ENCODE measurements at places on chromosomes 5 and 9.
A peak's percentile ranks its signal among the peaks of the same experiment; 100 is the strongest.

GRCh38 chr9:34179213-34180136, 632 bp downstream of the UBAP1 start:
- no peak for DNase-seq

GRCh38 chr9:107984956-107985355, 495.4 kb upstream of the KLF4 start:
- DNase-seq, result no peak

GRCh38 chr9:134177624-134178393, 13.4 kb upstream of the RNU6ATAC start:
- DNase-seq, result no peak

DNA sequence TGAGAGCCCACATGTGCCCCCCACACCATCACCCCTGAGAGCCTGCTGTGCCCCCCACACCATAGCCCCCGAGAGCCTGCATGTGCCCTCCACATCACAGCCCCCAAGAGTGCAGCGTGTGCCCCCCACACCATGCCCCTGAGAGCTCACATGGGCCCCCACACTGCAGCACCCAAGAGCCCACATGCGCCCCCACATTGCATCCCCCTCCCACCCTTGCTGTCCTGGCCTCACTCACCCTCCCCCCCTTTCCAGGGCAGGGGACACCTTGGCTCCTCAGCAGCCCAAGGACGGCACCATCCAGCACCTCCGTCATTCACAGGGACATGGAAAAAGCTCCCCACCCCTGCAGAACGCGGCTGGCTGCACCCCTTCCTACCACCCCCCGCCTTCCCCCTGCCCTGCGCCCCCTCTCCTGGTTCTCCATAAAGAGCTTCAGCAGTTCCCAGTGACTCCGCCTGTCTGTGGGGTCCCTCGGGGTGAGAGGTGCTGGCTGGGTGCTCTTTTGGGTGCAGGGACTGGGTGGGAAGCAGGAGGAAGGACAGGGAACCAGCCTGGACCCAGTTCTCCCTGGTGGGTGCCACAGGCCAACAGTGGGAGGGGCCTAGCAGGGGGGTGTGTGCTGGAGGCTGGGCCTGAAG, 5.0 kb downstream of the LCN1 start:
- DNase-seq, result no peak

DNA sequence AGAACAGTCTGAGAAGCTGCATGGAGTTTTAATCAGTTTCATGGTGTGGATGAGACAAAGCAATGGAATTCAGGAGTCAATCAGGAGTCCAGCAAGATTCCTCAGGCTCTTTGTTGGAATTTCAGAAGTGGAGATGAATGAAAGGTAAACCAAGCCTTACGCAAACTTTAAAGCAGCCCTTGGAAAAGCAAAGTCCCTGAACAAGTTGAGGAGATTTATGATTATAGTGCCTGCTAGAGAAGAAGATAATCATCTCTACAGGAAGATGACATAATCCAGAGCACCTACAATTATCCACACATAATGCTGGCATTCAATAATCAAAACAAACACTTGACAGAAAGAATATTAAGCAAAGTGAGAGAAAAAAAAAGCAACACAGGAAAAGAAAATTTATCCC, 1380.1 kb upstream of the NUDT12 start:
- DNase-seq, result no peak

GRCh38 chr5:113119246-113119924, 142.8 kb downstream of the DCP2 start:
- DNase-seq, result no peak

DNA sequence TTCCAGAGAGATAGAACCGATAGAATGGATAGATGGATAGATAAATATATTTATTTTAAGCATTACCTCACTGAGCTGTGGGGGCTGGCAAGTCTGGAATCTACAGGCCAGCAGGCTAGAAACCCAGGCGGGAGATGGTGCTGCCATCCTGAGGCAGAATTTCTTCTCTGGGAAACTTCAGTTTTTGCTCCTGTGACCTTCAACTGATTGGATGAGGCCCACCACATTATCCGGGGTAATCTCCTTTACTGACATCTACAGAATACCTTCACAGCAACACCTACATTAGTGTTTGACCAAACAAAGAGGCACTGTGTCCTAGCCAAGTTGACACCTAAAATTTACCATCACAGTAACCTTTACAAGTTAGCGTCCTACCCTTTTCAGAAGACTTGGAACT, 29.2 kb upstream of the TENT4A start:
- no peak for DNase-seq

DNA sequence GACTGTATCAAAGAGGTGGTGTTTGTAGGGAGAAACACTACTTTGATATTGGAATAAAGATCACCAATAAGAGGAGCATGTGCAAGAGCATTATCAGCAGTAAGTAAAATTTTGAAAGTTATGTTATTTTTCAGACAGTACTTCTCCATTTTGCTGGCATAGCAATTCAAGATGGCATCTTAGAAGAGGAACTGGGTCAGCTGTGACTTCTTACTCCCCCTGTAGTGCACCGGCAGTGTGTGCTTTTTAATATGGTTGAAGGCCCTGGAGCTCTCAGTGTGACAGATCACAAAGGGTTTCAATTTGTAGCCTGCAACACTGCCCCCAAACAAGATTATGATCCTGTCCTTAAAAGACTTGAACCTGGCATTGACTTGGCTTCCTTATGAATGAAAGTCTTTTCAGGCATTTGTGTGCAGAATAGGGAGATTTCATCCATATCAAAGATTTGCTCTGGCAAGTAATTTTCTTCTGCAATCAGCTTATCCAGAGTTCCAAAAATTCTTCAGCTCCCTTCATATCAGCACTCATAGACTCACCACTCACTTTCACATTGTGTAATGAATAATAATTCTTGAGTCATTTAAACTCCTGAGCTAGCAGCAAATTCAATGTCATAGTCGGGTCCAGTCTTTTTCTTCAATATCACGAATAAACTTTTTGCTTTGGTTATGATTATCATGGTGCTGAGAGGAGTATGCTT, 105.7 kb upstream of the MAMDC2 start:
- no peak for DNase-seq

GRCh38 chr9:17839776-17840175, 260.9 kb downstream of the SH3GL2 start:
- no peak for DNase-seq

GRCh38 chr5:41214182-41214581, 850 bp upstream of the C6 start:
- DNase-seq, result no peak

- DNase-seq, result peak; percentile 64
Measured at GRCh38 chr9:16341177-16341576, 529.3 kb downstream of the BNC2 start.

- DNase-seq, result no peak
Measured at GRCh38 chr5:141761-142160, 49.5 kb upstream of the LRRC14B start.

DNA sequence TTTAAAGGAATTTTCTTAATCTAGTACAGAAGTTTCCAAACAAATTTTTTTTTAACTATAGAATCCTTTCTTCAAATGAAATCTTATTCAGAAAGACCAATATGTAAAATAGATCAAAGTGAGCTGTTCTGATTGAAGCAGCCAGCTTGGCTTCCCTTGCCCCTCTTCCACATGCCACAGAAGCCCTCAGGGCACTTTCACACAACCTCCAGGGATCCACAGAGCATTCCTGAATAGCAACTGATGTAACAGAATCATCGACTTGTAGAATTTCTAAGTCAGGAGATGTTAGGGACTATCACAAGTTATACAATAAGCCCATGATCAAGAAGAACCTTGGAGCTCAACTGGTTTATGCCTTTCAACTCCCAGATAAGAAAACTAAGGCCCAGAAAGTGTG, 427.8 kb upstream of the C9orf72 start:
- no peak for DNase-seq

DNA sequence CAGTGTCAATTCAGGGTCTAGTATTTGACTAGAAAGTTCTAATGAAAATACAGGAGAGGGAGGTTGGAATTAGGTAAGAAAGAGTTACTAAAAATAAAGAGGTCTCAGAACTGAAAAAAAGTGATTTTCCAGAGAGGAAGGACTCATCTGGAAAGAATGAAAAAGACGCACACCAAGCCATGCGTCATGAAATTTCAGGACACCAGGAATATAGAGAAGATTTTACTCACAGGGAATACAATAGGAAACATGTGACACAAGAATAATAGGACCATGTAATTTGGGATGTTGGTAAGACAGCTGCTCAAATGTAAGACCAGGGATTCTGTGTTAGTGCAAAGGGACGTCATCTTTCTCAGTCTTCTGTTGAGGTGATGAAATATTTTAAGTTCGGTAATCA, 224.7 kb downstream of the GDNF start:
- peak; percentile 97 for DNase-seq

DNA sequence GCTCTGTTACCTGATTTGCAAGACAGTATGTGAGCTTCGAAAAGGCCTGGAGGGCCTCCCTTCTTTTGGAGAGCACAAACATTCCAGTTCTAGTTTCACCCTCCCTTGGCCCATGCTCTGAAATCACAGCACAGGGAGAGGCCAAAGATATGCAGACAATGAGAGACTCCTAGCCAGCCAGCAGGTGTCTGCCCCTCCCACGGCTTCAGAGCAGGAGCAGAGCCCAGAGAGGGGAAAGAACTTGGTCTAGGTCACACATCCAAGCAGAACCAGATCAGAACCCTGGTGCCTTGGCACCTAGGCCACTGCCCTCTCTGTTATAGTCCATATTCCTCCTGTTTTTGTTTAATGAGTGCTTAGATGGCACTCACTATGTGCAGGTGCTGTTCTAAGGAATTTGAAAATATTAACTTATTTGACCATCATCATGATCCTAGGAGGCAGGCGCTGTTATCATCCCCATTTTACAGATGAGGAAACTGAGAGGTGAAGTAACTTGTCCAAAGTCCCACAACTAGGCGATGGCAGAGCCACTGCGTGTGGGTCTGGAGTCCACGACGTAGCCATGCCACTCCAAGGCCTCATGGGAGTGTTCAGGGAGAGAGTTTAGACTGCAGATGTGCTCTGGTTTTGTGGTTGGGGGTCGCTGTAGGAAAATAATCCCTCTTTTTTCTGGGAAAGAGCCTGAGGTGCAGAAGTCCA, 27.2 kb downstream of the TMOD1 start:
- no peak for DNase-seq

All from fibroblast of skin of back (primary cell).